ENCODE measurements at places on chromosomes 7 and 10. TPM values are rescaled to one million over a fixed set of nuclear protein-coding genes. Genes with fewer than 3 reads are reported as not detected.

LRGUK gene
- total RNA-seq = not detected

MYH16 gene
- not detected for total RNA-seq

MMRN2 gene
- total RNA-seq = 3.3 TPM

SDHAF3 gene
- total RNA-seq = 11.3 TPM

PON3 gene
- total RNA-seq = 0.39 TPM

All from cardiac ventricle fibroblast (primary cell).